ENCODE measurements at places on chromosomes 11 and 22.

DNA sequence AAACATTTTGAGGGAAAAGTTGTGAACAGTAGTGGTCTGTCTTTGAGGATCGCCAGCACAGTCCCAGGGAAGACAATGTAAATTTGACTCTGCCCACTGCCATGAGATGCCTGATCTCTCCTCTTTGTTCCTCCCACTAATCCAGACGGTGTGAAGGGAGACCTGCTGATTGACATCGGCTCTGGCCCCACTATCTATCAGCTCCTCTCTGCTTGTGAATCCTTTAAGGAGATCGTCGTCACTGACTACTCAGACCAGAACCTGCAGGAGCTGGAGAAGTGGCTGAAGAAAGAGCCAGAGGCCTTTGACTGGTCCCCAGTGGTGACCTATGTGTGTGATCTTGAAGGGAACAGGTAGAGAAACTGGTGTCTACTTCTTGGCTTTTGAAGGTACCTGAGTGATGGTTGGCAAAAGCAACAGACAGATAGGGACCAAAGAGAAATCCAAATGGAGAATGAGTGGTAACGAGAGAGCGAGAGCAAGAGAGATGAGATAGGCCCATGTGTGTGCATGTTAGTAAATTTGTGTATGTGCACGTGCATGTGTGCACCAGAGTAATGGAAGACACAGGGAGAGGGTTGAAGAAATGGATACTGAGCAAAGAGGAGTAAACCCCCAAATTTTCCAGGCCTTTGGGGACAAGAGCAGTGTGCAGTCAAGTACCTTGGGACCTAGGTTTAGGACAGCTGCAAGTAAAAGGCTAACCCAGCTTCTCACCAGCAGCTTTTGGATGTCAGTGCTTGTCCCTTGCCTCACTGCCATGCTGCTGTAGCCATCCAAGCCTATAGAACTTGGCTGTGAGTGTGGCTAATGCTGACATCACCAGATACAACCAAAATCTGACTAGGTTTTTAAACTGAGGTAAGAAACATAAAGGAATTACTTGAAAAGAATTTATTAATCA, 1.9 kb downstream of the NNMT start:
- no peak for DNase-seq

- no peak for DNase-seq
Measured at GRCh38 chr11:74418509-74418895, 20.3 kb upstream of the PGM2L1 start.

DNA sequence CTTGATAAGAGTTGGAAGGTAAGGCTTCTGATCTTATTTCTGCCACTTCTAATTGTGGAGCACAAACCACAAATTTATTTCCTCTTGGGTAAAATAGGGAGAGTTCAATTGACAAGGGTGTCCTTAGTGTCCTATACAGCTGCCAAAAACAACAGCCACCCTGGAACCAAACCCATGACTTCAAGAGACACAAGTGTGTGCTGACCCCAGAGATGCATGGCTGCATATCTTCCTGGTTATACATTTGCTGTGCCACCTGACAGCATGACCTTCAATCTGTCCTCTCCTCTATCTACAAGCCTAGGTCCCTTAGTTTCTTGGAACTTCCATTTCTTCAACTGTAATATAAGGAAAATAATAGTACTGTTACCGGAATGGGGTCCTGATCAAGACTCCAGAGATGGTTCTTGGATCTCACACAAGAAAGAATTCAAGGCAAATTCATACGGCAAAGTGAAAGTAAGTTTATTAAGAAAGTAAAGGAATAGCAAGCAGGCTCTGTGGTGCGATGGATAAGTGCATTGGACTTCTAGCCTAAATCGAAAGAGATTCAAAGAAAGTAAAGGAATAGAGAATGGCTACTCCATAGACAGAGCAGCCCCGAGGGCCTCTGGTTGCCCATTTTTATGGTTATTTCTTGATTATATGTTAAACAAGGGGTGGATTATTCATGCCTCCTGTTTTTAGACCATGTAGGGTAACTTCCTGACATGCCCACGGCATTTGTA, 15.5 kb upstream of the TMEM123 start:
- no peak for DNase-seq

DNA sequence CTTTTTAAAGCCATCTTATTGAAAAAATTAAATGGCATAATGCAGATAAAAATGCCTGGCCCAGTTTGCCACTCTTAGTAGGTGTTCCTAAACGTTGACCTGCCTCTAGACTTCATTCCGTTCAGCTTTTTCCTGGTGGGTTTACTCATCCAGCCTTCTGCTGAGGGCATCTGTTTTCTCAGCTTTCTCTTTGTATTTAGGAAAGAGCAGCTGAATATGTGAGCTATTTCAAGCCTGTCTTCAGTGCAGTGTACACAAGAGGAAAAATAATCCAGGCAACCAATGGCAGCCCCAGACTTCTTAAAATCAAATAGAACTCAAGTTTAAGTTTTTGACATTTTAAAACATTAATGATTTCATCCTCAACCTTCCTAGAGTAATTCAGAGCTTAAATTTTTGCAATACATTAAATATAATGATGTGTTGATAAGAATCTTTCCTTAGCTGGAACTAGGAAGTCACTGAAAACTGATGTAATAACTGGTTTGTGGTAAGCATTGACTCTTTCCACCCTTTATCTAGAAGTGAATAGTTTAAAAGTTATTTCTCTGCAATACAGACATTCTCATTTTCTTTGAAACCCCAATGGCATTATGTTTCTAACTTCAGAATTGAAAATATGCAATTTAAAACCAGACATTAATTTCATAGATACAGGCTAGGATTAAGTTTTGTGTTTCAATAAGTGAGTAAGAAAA, 165.4 kb downstream of the AASDHPPT start:
- DNase-seq: no peak

DNA sequence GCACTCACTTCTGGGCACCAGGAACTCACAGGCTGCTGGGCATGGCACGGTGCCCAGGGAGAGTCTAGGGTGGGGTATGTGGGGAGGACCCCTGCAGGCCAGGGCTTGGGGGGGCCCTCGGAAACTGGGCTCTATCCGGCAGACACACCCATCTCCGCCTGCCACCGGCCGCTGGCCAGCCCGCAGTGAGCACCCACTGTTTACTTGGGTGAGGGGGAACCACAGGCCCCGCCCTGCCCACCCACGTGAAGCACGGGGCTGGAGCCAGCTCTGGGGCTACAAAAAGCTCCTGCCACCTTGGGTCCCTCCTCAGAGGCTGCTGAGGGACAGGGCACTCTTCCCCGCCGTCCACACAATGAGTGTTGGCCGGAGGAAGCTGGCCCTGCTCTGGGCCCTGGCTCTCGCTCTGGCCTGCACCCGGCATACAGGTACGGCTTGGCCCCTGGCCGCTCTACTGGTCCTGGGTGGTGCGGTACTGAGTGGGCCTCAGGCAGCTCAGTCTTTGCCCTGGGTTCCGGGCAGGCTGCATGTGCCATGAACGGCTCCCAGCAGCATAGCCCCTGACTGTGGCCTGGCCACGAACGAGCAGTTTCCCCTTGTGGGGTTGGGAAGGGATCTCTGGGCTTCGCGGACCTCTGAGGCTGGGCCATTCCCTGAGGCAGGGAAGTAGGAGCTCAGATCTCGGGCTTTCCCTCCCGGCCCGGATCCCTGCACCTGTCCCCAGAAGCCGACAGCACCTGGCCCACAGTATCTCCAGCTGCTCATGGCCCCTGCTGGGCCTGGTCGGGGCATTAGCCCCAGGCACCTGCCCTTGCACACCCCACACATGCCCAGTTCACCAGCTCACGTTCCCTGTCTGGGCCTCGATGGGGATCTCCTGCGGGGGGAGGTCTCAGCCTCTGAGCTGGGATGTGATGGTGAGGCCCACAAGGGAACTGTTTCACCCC, at the start of gene MUC5AC:
TSS of gene MUC5AC (plus strand) at position 309 of the 947 bp plus-strand sequence. CDS start at position 356, 47 bp downstream.
- DNase-seq: no peak

GRCh38 chr11:73578592-73579185, 19.2 kb downstream of the FAM168A start:
- no peak for DNase-seq

- DNase-seq: no peak
Measured at GRCh38 chr11:127601578-127601977, 601.0 kb upstream of the KIRREL3 start.

DNA sequence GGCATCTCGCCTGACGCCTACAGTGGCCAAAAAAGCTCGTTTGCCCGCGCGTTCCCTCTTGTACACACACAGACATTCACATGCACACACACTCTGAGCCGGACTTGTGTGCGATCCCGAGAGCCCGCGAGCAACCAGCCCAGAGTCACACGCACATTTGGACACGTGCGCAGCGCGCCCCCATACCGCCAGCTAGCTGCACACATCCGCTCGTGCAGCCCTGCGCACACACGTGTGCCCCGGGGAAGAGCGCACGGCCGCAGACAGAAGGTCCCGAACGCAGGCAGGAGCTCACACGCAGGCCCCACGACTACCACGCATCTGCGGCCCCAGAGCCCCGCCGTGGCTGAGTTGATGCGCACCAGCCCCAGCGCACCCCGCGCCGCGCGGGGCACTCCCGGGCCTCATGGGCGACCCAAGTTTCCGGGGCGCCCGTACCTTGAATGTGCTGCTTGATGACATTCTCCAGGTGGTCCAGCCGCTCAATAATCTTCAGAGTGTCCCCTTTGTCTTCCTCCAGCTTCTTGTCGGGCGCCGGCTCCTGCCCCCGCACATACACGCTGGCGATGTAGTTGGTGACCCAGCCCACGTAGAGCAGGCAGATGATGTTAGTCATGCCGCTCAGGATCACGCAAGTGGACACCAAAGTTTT, 758 bp downstream of the GALNT18 start:
- DNase-seq: no peak

GRCh38 chr11:9601037-9601875, 27.8 kb downstream of the WEE1 start:
- peak; percentile 19 for DNase-seq

- no peak for DNase-seq
Measured at GRCh38 chr11:74636630-74637184, 44.3 kb downstream of the POLD3 start.

DNA sequence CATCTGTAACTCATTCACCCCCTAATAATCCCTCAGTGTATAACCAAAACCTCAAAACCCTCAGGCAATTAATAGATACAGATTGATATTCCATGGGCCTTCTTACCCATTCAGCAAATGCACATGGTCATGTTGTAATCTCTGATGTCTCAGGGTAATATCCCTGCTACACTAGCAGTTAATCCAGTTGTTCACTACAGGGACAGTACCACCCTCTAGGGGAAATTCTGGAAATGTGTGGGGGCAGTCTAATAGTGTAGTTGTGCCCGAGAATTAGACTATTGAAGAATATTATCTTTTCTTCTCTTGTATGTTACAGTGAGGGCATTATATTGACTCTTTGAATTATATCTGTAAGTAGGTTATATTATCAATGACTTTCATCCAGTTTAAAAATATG, 175.4 kb downstream of the CWF19L2 start:
- DNase-seq: no peak

GRCh38 chr11:66727282-66728037, 1.6 kb downstream of the SPTBN2 start:
- DNase-seq: no peak

- no peak for DNase-seq
Measured at GRCh38 chr22:39959640-39960447, at the start of gene TMA7B. TMA7B (plus strand) TSS chr22:39960397; CDS start chr22:39964375, 3,978 bp downstream.

DNA sequence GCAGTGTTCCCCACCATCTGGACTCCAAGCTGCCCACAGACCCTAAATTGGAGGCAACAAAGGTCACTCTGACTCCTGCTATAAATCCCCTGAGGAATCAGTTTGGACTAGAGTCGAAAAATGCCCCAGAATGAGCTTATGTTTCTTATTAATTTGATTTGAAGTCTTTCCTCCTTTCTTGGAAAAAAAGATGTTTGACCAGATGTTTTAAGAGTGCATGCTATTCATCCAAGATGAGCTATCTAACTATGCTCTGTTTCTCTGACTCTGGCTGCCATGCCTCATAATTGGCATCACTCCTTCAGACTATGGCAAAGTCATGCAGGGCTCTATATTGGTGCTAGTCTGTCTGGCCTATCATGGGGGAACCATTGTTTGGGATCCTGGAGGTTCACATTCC, 174.0 kb downstream of the SPON1 start:
- no peak for DNase-seq

GRCh38 chr11:88106666-88107065, 68.6 kb downstream of the RAB38 start:
- DNase-seq: no peak

GRCh38 chr11:65615950-65616574, 486 bp downstream of the PCNX3 start:
- DNase-seq: no peak

GRCh38 chr22:40462195-40462984, 92.0 kb downstream of the SGSM3 start:
- no peak for DNase-seq

DNA sequence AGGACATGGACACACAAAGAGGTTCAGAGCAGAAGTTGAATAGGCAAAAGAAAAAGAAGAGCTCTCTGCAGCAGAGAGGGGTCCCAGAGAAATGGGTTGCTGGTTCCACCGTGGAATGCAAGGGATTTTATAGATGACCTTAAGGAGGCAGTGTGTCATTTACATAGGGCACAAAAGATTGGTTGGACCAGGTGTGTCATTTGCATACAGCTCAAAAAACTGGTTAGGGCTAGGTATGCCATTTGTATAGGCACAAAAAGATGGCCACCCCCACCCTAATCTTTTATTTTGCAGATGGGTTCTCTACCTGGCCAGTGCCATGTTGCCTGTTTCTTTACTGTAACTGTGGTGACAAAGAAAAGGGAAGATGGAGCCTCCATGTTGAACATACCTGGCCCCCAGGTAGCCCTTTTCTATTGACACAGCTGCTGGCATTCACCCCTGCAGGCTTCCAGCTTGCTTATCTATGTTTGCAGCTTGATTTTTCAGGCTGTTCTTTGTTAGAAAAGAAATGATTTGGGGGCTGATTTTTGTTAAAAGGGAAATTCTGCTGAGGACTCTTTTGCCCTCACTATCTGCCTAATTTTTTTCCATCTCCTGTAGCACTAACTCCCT, 3.1 kb upstream of the CAVIN3 start:
- no peak for DNase-seq

- peak; percentile 37 for DNase-seq
Measured at GRCh38 chr22:35539910-35540594, 579 bp upstream of the RASD2 start.

DNA sequence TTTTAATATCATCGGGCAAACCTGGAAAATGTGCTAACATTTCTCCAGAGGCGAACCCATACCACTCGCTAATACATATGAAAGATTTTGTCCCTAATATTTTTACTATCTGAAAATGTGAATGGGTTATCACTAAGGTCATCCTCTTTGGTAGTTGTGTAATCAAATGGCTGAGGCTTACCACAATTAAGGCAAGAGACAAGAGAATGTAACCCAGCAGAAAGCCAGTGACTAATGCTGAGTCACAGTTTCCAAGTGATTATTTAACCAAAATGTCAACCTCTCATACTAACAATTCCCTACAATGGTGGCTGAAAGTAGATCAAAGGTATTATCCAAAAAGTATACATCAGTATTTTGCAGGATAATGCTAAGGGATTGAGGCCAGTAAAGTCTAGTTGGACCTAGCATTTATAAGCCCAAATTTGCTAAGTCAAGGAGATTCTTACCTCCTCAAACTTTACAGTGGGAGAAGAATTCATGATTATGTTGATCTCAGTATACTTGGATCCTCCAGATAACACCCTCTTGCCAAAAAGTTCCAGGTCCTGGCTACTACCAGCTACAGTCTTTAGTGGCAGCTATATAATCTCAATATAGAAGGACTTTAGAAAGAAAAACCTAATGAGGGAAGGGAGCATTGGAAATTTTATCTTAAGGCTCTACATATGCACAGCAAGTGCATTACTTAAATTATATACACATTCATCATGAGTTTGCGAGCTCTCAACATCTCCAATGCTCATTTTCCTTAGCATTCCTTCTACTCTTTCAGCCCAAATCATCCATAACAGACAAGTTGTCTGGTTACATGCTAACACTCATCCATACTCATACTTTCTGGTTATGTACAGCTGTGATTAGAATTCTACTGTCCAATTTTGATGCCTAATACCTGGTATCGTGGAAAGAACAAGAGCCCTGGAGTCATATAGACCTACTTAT, 25.4 kb downstream of the SIK3 start:
- no peak for DNase-seq
